AG08396 (cell line): ENCODE measurements at places on chromosomes 16 and 17.

- peak; percentile 59 for DNase-seq
Observed at GRCh38 chr17:78176548-78177025, 8.2 kb downstream of the SYNGR2 start.

GRCh38 chr17:82320956-82321927, 3.8 kb upstream of the CD7 start:
- peak; percentile 77 for DNase-seq

- DNase-seq = no peak
Observed at GRCh38 chr17:74682028-74682427, 30.7 kb downstream of the CD300LF start.

GRCh38 chr17:65092262-65092661, 35.7 kb upstream of the GNA13 start:
- peak; percentile 47 for DNase-seq

DNA sequence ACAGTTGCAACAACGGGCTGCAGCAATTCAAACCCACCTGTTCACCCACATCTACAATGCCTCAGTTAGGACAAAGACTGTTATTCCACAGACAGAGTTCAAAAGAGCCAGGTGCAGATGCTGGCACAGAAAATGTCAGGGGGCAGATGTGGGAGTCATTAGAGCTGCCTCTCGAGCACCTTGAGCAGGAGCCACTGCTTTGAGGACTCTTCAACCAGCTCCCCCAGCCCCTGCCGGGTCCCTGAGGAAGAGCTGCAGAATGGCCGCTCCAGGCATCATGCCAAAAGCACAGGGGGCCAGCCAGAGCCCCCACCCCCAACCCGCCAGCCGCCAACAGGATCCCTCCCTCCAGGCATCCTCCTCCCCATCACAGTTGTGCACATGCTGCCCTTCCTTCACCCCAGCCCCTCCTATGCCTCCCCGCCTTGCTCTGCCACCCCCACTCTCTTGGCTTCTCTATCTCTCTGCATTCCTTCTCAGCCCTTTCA, 20.8 kb downstream of the C17orf67 start:
- DNase-seq = no peak

DNA sequence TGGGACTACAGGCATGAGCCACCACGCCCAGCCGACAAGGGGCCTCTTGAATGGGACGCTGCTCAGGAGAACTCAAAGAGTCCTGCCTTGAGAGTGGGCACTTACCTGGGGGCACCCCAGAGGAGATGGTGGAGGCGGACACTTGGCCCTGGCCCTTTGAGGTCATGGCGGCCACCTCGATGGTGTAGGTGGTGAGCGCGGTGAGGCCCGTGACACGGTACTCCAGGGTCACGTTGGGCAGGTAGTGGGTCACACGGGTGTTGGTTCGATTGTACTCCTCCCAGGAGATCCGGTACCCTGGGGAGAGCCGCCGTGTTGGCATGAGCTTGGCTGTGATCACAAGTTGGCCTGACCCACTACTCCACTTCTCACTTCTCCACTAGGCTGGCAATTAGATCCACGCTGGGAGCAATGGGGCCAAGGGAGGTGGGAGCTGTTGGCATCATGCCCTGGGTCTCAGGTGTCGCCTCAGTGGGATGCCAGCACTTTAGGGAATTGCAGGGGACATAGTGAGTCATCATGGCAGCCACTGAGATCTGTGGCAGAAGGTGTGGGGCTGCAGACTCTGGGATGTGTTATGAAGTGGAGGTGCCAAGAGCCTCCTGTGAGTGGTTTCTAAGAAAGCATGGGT, 89.2 kb upstream of the CDC42EP4 start:
- no peak for DNase-seq

DNA sequence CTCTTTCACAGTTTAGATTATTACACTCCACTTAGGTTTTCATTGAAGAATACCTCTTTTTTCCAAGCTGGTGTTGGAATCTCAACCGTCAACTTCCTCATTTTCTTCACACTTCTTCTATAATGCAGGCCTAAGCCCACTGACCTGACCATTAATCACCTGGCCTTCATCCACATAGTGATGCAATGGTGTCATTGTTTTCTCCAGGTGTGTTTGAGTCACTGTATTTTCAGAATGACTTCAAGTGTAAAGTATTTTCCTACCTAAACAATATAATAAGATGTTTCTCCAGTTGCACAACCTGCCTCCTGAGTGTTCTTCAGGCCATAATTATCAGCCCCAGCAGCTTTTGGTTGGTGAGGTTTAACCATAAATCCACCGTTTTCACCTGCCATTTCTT, 1675.1 kb downstream of the TP53TG3F start:
- no peak for DNase-seq
